ENCODE measurements at places on chromosomes 16 and 17. TPM values are rescaled to one million over a fixed set of nuclear protein-coding genes. Genes with fewer than 3 reads are reported as not detected.

DNA sequence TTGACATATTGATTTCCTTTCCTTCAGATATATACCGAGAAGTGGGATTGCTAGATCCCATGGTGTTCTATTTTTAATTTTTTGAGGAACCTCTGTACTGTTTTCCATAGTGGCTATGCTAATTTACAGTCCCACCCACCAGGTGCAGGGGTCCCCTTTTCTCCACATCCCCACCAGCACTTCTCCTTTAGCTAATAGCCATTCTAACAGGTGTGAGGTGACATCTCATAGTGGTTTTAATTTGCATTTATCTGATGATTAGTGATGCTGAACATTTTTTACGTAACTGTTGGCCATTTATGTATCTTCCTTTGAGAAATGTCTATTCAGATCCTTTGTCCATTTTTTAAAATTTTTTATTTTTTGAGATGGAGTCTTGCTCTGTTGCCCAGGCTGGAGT, 93.9 kb downstream of the SDR42E1 start:
- no peak overlapping the region for H3K27ac ChIP-seq
- DNase-seq = no peak
- no peak overlapping the region for H3K4me3 ChIP-seq
- H3K4me1 ChIP-seq = no peaks in the 10 kb centered on the region
- no peaks in the 10 kb centered on the region for H3K27me3 ChIP-seq

GRCh38 chr16:85690469-85691064, 1.8 kb upstream of the GINS2 start:
- H3K4me1 ChIP-seq = peaks cover 23% of the 10 kb centered on the region
- H3K4me3 ChIP-seq = no peak overlapping the region
- H3K36me3 ChIP-seq = no peaks in the 10 kb centered on the region
- no peak overlapping the region for H3K27ac ChIP-seq

GRCh38 chr16:85453194-85453678, 159.9 kb upstream of the GSE1 start:
- H3K36me3 ChIP-seq = no peaks in the 10 kb centered on the region
- no peak overlapping the region for H3K27ac ChIP-seq
- DNase-seq = no peak
- peaks cover 20% of the 10 kb centered on the region for H3K4me1 ChIP-seq
- H3K4me3 ChIP-seq = no peak overlapping the region

DNA sequence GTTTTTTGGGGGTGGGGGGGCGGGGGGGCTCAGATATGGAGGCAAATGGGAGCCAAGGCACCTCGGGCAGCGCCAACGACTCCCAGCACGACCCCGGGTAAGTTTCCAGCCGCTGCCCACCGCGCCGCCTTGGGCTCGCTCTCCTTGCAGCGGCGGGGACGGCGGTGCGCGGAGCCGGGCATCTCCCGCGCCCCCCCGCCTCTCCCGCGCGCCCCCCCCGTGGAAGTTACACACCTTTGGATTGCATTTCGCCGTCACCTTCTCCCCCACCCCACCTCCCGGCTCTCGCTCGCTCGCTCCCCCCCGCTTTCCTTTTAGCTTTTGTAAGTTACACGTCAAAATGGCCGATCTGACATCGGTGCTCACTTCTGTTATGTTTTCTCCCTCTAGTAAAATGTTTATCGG, 387 bp downstream of the MSI2 start:
- no peaks in the 10 kb centered on the region for H3K27me3 ChIP-seq
- H3K4me1 ChIP-seq = peaks cover 12% of the 10 kb centered on the region
- no peaks in the 10 kb centered on the region for H3K36me3 ChIP-seq
- peak overlapping the region; percentile 97 for H3K27ac ChIP-seq

DNA sequence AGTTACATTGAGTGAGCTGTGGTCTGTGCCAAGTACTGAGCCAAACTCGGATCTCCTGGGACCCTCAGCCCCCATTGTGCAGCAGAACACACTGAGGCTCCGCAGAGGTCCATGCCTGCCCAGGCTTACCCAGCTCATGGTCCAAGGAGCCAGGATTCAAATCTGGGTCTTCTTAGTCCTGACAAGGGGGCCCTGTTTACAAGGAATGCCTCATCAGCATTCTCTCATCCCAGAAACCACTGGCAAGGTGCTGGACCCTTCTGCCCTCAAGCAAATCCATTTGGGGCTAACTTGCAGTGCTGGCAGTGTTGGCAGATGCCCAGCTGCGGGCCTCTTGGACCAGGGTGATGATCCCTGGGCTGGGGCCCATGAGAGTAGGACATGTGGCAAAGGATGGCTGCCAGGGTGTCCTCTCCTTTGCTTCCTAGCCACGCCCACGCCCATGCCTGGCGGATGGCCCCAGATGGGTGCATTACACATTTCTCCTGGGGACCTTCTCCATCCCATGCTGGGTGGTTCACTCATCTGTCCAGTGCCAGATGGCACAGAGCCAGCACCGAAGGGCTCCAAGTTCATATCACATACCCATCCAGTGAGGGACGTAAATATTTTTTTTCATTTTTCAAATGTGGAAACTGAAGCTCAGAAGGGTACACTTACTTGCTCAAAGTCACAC, 117.7 kb downstream of the CMIP start:
- H3K4me1 ChIP-seq = peaks cover 21% of the 10 kb centered on the region

GRCh38 chr16:58421529-58421928, 29.3 kb downstream of the GINS3 start:
- no peaks in the 10 kb centered on the region for H3K4me1 ChIP-seq
- no peak overlapping the region for H3K27ac ChIP-seq
- no peaks in the 10 kb centered on the region for H3K27me3 ChIP-seq
- no peak for DNase-seq

DNA sequence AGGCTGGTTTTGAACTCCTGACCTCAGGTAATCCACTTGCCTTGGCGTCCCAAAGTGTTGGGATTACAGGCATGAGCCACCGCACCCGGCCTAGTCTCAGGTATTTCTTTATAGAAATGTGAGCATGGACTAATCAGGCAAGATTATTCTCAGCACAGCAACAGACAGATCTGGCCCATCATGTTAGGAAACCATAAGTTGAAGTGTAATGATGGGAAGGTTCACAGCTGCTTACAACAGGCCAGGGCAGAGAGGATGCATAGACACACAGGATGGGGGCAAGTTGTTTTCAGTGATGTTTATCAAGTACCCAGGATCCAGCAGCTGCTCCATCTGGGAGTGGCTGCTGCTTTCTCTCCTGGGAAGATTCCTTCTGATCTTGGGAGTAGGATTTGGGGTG, 16.6 kb upstream of the NOS2 start:
- H3K36me3 ChIP-seq = no peaks in the 10 kb centered on the region
- H3K4me1 ChIP-seq = peaks cover 2% of the 10 kb centered on the region
- DNase-seq = no peak
- H3K27ac ChIP-seq = no peak overlapping the region
- no peak overlapping the region for H3K4me3 ChIP-seq
- H3K27me3 ChIP-seq = no peaks in the 10 kb centered on the region

GRCh38 chr16:29848420-29849297, 14.4 kb downstream of the CDIPT start:
- no peak overlapping the region for H3K27ac ChIP-seq
- no peak overlapping the region for H3K4me3 ChIP-seq
- peak; percentile 80 for DNase-seq
- H3K27me3 ChIP-seq = no peaks in the 10 kb centered on the region
- peaks cover 7% of the 10 kb centered on the region for H3K36me3 ChIP-seq
- H3K4me1 ChIP-seq = no peaks in the 10 kb centered on the region

SPATA22 gene
- total RNA-seq = not detected

DNA sequence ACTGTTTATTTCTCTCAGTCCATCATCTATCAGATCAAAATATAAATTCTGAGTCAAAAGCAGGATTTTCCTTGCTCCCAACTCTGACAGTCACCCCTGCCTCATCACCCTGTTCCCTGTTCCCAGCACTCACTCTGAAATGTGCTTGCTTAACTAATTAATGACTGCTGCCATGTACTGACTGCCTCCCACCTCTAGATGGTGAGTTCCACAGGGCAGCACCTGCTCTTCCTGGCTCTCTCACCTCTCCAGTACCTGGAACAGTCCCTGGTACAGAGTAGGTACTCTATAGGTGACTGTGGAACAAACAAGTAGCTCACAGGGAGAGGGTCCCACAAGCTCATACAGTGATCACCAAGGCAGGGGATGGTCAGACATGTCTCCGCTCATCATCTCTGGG, 114.3 kb upstream of the C16orf82 start:
- no peaks in the 10 kb centered on the region for H3K36me3 ChIP-seq
- no peak overlapping the region for H3K4me3 ChIP-seq
- H3K27me3 ChIP-seq = no peaks in the 10 kb centered on the region
- DNase-seq = no peak
- H3K27ac ChIP-seq = no peak overlapping the region

Data from body of pancreas (tissue), 4 donors.